ENCODE measurements at places on chromosomes 3 and 15. TPM values are rescaled to one million over a fixed set of nuclear protein-coding genes. Genes with fewer than 3 reads are reported as not detected.

DNA sequence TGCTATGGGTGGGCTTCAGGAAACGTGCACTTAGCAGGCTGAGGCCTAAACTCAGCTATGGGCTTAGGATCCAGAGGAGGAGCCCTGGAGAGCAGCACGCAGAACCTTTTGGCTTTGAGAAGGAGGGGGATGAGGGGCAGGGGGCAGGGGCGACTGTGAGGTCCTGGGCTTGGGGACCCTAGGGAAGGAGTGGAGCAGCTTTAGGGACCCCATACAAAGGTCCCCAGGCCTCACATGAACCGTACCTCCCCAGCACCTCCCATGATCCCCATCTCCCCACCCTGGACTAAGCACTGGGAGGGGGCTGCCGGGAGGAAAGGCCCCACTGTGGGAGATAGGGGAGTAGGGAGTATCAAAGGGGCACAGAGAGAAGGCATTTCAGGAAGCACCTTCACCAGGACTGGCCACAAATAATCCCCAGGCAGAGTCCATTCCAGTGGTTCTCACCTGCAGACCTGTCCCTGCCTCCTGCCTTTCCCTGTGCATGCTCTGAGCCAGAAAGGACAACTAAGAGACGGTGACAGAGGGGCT, 62.0 kb upstream of the KLF13 start:
- no peaks in the 10 kb centered on the region for H3K4me1 ChIP-seq
- H3K36me3 ChIP-seq = no peaks in the 10 kb centered on the region
- no peak overlapping the region for H3K27ac ChIP-seq
- H3K4me3 ChIP-seq = no peak overlapping the region

DNA sequence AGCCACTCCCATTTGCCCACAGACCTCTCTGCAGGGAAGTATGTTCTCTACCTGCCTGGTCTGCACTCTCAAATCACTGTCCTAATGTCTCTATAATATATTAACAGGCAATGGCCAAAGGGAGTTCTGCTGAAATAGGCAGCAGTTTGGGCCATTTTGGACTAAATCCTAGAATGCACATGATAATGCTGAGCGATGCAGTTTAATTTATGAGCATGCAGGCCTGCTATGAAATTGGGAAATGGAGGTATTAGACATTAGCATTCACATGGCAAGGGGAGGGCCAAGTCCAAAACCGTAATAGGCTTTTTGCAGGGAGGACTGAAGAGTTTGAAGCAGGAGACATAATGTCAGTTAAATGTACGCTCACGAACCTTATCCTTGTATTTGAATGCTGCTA, 31.3 kb downstream of the NMNAT3 start:
- no peaks in the 10 kb centered on the region for H3K27me3 ChIP-seq
- H3K4me1 ChIP-seq = no peaks in the 10 kb centered on the region
- H3K36me3 ChIP-seq = no peaks in the 10 kb centered on the region
- no peak overlapping the region for H3K4me3 ChIP-seq

DNA sequence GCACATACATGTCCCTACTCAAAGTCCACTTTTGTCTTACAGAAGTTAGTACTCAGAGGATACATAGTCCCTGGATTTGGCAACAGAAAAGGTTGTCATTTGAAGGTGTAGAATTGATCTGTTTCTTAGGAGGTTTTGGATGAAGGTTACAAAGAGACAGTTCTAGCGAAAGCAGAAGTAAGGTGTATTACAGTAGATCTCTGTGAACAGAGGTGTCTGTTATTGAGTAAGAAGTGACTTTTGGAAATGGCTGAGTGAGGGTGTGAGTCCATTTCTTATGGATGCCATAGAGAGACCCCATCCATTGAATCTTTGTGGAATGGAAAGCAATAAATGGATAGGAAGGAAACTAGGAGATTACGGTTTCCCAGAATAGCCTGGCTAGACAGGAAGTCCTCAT, 5.6 kb downstream of the ZNF662 start:
- DNase-seq = no peak
- H3K36me3 ChIP-seq = no peaks in the 10 kb centered on the region
- H3K4me1 ChIP-seq = no peaks in the 10 kb centered on the region
- no peak overlapping the region for H3K4me3 ChIP-seq

ELL3 gene
- total RNA-seq = 1.7 TPM

GRCh38 chr3:119340014-119340413, 45.8 kb downstream of the ARHGAP31 start:
- no peak for DNase-seq
- H3K36me3 ChIP-seq = 0 out of 2 replicates have a peak, but pooled peaks cover 3% of the 10 kb centered on the region
- H3K27ac ChIP-seq = no peak overlapping the region

- no peak overlapping the region for H3K27ac ChIP-seq
- H3K27me3 ChIP-seq = no peaks in the 10 kb centered on the region
- no peaks in the 10 kb centered on the region for H3K4me1 ChIP-seq
- H3K4me3 ChIP-seq = no peak overlapping the region
- no peak for DNase-seq
- no peaks in the 10 kb centered on the region for H3K36me3 ChIP-seq
Observed at GRCh38 chr3:157865352-157866000, 240.7 kb downstream of the SHOX2 start.

DNA sequence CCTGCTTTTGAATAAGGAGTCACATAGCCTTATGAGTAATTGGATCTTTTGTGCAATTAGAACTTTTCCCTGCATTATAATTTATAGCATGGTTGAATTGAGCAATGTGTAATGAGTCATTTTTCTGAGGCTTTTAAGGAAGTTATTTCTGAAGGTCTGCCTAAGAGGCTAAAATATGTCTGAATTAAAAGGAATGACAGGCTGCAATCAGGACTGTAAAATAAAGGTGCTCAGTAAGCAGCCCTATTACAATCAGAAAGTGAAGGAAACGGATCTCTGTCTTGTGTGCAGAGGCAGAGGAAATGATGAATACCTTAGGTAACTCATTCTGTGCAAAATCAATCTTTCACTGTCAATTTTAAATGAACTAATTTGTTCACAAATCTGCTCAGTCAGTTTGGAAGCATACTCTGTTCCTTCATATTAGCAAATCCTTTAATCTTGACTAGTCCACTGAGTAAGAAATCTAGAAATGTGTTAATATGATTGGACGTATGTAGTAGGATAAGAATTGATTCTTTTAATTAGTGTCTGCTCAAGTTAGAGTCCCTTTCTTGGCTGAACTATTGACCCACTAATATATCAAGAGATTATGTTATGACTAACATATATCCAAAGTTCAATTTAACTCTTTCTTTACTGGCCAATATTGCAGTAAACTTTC, 290.1 kb downstream of the ZIC1 start:
- H3K27ac ChIP-seq = no peak overlapping the region
- peak; percentile 21 for DNase-seq
- H3K4me3 ChIP-seq = no peak overlapping the region
- no peaks in the 10 kb centered on the region for H3K36me3 ChIP-seq

- no peak overlapping the region for H3K4me3 ChIP-seq
- peaks cover 20% of the 10 kb centered on the region for H3K4me1 ChIP-seq
- no peaks in the 10 kb centered on the region for H3K27me3 ChIP-seq
- H3K27ac ChIP-seq = peak overlapping the region; percentile 63
- no peaks in the 10 kb centered on the region for H3K36me3 ChIP-seq
Observed at GRCh38 chr3:195196266-195196665, 74.7 kb downstream of the XXYLT1 start.

GRCh38 chr3:27317096-27317495, 52.1 kb downstream of the NEK10 start:
- H3K4me3 ChIP-seq = no peak overlapping the region
- H3K27ac ChIP-seq = no peak overlapping the region
- no peak for DNase-seq
- H3K27me3 ChIP-seq = no peaks in the 10 kb centered on the region

WDR49 gene
- not detected for total RNA-seq

DNA sequence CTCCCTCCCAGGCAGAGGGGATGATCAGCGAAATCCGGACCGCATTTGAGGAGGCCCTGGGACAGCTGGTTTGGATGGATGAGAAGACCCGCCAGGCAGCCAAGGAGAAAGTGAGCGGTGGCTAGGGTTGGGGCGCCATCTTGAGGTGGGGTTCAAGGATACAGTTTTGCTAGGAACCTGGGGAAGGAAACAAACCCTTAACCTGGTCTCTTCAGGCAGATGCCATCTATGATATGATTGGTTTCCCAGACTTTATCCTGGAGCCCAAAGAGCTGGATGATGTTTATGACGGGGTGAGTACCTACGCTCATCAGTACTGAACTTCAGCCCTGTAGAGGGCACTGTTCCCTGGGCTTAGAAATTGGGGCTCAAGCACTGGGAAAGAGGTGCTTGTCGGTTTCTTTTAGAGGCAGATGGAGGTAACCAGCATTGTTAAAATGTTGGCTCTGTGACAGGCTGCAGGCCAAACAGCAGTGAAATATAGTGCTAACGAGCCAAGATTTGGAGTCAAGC, 9.6 kb upstream of the PSMD2 start:
- H3K27me3 ChIP-seq = peaks cover 24% of the 10 kb centered on the region
- DNase-seq = peak; percentile 38
- no peak overlapping the region for H3K27ac ChIP-seq
- H3K36me3 ChIP-seq = no peaks in the 10 kb centered on the region

EXD1 gene
- not detected for total RNA-seq

FETUB gene
- total RNA-seq = not detected

DNA sequence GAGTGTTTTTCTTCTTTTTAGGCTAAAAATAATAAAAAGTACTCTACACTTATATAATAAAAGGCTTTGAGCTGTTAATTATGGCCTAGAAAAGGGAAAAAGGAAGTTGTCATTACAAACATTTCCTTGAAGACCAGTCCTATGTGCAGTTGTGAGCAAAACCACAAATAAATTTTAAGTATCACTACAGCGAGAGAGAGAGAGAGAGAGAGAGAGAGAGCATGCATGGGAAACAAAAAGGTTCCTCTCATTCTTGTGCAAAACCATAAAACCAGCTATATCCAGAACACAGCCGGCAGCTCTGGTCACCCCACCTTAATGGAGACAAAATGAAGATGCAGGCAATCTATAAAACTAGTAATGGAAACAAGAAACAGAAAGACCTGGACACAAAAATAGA, 33.6 kb downstream of the HEG1 start:
- H3K4me3 ChIP-seq = no peak overlapping the region
- peaks cover 2% of the 10 kb centered on the region for H3K4me1 ChIP-seq
- no peak overlapping the region for H3K27ac ChIP-seq

VIPR1 gene
- total RNA-seq = not detected

- H3K36me3 ChIP-seq = peaks cover 21% of the 10 kb centered on the region
- no peak overlapping the region for H3K27ac ChIP-seq
- H3K4me3 ChIP-seq = no peak overlapping the region
- peaks cover 4% of the 10 kb centered on the region for H3K4me1 ChIP-seq
- H3K27me3 ChIP-seq = no peaks in the 10 kb centered on the region
Observed at GRCh38 chr3:37283011-37283410, 108.6 kb upstream of the LRRFIP2 start.

Measured in IMR-90 (cell line).